ENCODE measurements at places on chromosomes 12 and 14. TPM values are rescaled to one million over a fixed set of nuclear protein-coding genes. Genes with fewer than 3 reads are reported as not detected.

DNA sequence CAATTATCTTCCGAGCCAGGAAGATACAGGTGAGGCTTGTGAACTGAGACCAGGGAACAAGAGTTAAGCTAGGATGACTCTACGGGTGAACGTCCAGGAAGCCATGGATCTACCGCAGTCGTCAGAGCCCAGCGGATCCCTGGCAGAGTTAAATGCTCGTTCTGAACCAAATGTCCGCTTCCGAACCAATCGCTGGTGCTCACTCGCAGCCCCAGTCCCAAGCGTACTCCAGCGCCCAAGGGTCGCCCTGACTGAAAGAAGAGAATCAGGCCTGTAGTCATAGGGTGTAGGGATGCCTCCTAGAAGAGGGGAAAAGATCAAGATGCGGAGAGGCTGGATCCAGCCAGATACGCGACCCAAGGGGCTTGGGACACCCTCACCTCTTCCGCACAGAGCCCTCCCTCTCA is 283 bp downstream of the VIPAS39 start:
- peak; percentile 60 for DNase-seq

AKAP3 gene
- total RNA-seq, result 1.3 TPM

- no peak for DNase-seq
These were observed 66.4 kb downstream of the RFLNA start for GRCh38 chr12:124361074-124361970.

OR2AP1 gene
- not detected for total RNA-seq

- DNase-seq, result no peak
These were observed 100.3 kb upstream of the NOS1 start for GRCh38 chr12:117461732-117462131.

Data from fibroblast of villous mesenchyme (primary cell).